ENCODE measurements at places on chromosomes 1 and 21. TPM values are rescaled to one million over a fixed set of nuclear protein-coding genes. Genes with fewer than 3 reads are reported as not detected.
A peak's percentile ranks its signal among the peaks of the same experiment; 100 is the strongest.

- H3K4me3 ChIP-seq, result no peak overlapping the region
- DNase-seq, result no peak
- no peak overlapping the region for H3K27ac ChIP-seq
- no peaks in the 10 kb centered on the region for H3K4me1 ChIP-seq
- H3K36me3 ChIP-seq, result no peaks in the 10 kb centered on the region
These were observed 32.5 kb downstream of the IQGAP3 start for GRCh38 chr1:156539818-156540355.

DNA sequence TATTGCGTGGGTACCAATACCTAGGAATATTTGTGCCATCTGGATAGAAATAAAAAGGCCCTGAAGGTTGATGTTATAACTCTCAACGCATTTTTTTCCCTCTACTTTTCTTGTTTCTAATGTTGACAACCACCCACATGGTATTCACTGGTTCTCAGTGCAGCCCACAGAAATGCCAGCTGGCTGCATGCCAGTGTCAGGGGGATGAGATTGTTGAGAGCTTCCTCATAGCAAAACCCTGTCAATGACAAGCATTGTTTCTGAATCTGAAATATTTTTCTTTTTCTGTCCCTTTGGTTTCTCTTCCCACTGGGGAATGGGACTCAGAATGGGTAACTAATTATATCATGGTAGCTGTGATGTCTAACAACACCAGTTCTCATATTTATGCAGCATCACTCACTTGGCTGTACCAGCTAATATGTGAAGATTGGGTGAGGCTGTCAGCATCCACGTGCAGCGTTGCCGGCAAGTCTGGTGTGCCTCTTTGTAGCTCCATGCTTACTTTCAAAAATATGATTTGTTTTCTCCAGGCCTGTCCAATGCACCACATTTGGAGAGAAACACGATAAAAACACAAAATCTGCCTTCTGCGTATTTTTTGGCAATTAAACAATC is 284.6 kb downstream of the PTBP2 start:
- H3K27ac ChIP-seq, result no peak overlapping the region
- H3K4me3 ChIP-seq, result no peak overlapping the region
- no peaks in the 10 kb centered on the region for H3K27me3 ChIP-seq
- H3K36me3 ChIP-seq, result no peaks in the 10 kb centered on the region
- H3K4me1 ChIP-seq, result no peaks in the 10 kb centered on the region

GRCh38 chr1:39150779-39151178 is 53.7 kb upstream of the MACF1 start:
- H3K4me3 ChIP-seq, result no peak overlapping the region
- H3K36me3 ChIP-seq, result no peaks in the 10 kb centered on the region
- H3K4me1 ChIP-seq, result peaks cover 30% of the 10 kb centered on the region
- H3K27me3 ChIP-seq, result no peaks in the 10 kb centered on the region
- H3K27ac ChIP-seq, result no peak overlapping the region

S100A1 gene
- 0.21 TPM for polyA plus RNA-seq

CFAP45 gene
- polyA plus RNA-seq, result 0.24 TPM

GRCh38 chr21:41975391-41976272 is 21.8 kb upstream of the C2CD2 start:
- DNase-seq, result peak; percentile 23
- no peaks in the 10 kb centered on the region for H3K4me1 ChIP-seq
- no peaks in the 10 kb centered on the region for H3K36me3 ChIP-seq
- H3K27me3 ChIP-seq, result no peaks in the 10 kb centered on the region

- H3K36me3 ChIP-seq, result no peaks in the 10 kb centered on the region
- peak overlapping the region; percentile 92 for H3K27ac ChIP-seq
- H3K4me1 ChIP-seq, result peaks cover 14% of the 10 kb centered on the region
- DNase-seq, result no peak
These were observed 2.6 kb downstream of the AHDC1 start for GRCh38 chr1:27601321-27601770.

GRCh38 chr1:209402697-209403096 is 180.8 kb upstream of the CAMK1G start:
- peaks cover 5% of the 10 kb centered on the region for H3K27me3 ChIP-seq
- H3K36me3 ChIP-seq, result no peaks in the 10 kb centered on the region
- no peak for DNase-seq
- H3K4me3 ChIP-seq, result no peak overlapping the region
- no peak overlapping the region for H3K27ac ChIP-seq

DHDDS gene
- 21.7 TPM for polyA plus RNA-seq

KRTAP7-1 gene
- polyA plus RNA-seq, result not detected

DNA sequence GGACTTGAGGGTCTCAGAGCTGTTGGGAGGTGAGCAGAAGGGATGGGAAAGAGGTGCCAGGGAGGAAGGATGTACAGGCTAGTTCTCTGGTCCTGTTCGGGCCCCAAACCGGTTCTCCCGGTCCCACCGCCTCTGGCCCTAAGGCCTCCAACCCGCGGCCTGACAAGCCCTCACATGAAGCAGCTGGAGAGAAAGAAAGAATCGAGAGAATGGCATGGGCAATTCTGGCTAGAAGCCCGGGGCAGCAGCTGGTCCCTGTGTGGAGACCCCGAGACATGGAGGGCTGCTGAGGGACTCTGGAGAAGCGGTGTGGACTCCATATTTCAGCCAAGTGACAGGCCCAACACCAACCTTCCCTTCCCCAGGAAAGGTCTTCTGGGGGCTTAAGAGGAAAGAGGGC is 730 bp downstream of the CDC42SE1 start:
- peaks cover 46% of the 10 kb centered on the region for H3K4me1 ChIP-seq
- no peaks in the 10 kb centered on the region for H3K27me3 ChIP-seq
- no peak for DNase-seq
- peak overlapping the region; percentile 68 for H3K4me3 ChIP-seq
- H3K27ac ChIP-seq, result peak overlapping the region; percentile 94
- H3K36me3 ChIP-seq, result peaks cover 20% of the 10 kb centered on the region

GRCh38 chr1:218462587-218462986 is 117.5 kb downstream of the TGFB2 start:
- H3K4me3 ChIP-seq, result no peak overlapping the region
- H3K27me3 ChIP-seq, result no peaks in the 10 kb centered on the region
- no peak overlapping the region for H3K27ac ChIP-seq
- no peak for DNase-seq
